IPS DF 6.9 (cell line): ENCODE measurements at places on chromosomes 13 and 19.

DNA sequence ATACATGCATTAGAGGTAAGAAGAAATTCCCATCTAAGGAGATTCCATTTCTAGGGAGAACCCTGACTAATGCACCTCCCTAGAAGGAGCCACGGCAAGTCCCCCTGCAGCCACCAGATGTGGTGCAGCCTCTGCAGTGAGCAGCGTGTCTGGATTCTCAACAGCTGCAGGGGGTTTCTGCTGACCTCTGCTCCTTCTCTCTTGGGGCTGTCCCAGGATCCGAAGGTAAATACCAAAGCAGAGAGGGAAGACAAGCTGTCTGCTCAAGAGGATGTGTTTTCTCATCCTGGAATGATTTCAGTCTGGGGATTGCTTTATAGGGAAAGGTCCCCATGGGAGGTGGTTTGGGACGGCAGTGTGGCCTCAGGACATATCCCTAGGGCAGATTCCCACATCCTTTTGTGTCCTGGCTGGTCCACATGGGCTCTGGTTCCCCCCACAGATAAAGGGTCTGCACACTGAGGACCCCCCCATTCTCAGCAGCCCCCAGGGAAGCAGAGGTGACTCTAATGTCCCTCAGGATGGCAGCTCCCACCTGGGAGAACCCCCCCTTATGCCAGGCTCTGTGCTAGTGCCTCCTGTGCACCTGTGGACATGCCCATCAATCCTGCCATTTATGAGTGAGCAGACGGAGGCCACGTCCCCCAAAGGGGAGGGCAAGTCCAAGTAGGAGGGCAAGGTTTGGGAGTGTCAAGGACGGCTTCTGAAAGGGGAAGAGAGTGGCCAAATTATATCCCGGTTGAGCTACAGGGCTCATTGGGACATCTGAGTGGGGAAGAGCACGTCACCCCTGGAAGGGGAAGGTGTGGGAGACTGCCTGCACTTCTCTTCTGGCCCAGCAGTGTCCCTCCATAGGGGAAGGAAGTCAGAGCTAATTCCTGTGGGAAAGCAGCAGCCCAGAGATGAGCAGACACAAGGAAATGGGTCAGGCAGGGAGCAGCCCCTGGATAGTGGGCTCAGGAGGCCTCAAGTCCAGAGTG, 10.2 kb upstream of the OR10H5 start:
- no peak for DNase-seq

- DNase-seq, result no peak
Observed at GRCh38 chr19:41263042-41263849, 926 bp upstream of the HNRNPUL1 start.

DNA sequence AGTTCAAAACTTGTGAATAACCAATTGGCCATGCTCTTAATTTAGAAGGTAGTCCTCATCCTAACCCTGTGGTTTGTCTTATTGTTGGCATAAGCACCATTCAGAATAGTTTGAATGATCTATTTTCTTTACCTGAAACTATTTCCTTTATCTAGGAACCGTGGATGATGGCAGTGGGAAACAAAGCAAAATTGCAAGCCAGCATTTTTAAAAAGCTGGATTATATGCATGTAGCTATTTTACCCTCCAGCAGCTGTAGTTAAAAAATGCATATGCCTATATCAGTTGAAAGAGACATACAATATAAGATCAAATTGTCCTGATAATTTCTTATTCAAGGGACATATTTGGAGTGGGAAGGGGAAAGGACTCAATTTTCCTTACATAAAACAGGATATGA, 19.3 kb downstream of the ZNF613 start:
- DNase-seq, result no peak

DNA sequence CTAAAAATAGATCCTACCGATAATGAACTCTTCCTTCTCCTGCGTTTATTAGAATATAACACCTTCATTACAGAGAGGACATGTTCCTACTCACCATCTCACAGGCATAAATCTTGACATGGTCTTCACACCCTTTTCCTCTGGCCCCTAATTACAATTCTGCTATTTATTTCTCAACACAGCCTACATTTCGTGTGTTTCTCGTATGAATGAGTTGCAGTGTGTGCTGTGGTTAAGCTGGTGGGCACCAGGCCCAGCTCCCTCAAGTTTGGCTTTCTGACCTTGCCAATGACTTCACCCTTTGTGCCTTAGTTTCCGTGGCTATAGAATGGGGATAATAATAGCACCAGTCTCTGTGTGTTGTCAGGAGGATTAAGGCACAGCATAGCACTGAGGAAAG, 12.3 kb upstream of the KATNAL1 start:
- no peak for DNase-seq

DNA sequence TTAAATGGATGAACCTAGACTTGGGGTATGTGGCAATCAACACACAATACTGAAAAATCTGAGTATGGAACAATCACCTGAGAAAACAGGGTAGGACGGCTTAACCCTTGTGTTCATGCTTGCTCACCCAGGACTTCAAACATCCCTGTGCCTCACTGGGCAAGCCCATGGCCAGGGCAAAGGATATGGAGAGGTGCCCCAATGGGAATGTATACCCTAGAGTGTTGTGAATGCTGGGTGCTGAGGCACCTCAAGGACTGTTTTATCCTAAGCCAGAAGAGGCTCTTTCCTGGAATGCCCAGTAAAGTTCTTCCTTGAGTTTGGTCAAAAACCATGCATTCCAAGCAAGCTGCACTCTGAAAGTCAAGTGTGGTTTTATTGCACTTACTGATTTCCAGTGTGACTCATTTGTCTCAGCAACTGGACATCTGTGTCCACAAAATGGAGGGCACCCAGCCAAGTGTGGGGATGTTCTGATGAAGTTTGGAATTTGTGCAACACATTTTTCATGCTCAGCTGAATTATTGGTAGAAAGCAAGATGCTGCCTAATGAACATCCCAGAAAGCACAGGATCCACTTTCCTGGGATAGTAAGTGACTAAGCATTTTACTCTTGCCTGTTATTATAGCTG, 531.3 kb downstream of the RFC3 start:
- DNase-seq, result no peak
